ENCODE measurements at places on chromosomes 12 and 14.

DNA sequence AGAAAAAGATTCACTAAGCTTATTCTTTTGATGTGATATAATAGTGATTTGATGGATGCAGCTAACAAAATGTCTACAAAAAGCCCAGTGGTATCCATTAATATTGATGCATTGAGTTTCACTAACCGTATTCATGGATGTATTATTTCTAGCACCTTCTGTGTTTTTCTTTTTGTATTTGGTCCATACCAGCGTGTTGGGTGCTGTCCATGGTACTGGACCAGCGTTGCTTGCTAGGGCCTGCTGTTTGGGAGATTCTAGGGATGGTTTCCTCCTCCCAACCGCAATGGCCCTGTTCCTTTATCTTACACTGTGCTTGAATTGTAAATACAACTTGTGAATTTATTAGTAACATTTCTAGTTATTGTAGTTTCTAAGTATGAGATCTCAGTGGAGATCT, 31.7 kb downstream of the ANO4 start:
- no peak for DNase-seq

DNA sequence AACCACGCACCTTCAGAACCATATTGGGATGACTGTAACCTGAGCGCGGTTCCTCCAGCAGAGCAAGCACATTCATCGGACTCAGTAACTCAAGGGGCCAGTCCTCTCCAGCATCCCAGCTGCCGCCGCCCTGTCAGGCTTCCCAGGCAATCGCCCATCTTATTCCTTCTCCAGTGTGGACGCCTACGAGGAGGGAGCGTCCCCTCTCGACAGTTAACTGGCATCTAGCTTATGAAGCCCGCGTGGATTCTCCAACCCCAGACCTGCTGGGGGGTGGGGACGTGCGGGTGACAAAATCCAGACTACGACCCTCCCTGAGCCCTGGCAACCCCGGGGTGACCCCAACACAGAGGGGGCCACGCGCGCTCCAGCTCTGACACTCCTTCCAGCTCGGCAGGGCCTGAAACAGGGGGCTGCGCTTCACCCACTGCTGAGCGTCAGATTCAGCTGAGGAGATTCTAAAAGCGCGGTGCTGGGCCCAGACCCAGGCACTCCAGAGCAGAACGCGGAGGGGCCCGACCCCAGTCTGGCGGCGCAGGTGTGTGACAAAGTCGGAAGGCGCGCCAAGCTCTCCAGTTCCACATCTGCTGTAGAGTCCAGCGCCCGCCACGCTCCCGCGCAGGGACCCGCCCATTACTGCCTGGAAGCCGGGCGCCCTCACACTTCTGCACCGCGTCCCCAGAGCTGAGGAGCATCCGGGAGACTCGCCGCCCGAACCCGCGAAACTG, 43.9 kb upstream of the ESR2 start:
- DNase-seq = peak; percentile 45

- DNase-seq = no peak
These were observed at the start of gene PLEKHG7 for GRCh38 chr12:92702754-92703679. Gene PLEKHG7 (plus strand): TSS chr12:92702989. CDS start chr12:92706632, 3,643 bp downstream.

DNA sequence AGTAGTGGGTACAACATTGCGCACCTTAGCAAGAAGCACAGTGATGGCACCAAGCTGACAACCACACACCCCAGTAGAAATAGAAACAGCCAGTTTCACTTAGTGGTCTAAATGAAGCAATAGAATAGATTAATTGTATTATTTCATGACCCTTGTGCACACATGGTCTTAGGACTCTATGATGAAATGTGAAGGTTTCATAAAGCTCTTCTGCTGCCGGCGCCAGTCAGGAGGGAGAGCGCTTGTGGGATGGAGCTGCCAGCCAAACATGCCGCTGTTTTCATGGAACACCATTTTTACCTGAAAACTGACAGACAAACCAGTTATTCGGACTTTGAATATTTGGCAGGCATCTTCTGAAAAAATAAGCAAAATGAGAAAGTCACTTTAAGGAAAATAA, 100.0 kb downstream of the PPP2R5C start:
- no peak for DNase-seq

DNA sequence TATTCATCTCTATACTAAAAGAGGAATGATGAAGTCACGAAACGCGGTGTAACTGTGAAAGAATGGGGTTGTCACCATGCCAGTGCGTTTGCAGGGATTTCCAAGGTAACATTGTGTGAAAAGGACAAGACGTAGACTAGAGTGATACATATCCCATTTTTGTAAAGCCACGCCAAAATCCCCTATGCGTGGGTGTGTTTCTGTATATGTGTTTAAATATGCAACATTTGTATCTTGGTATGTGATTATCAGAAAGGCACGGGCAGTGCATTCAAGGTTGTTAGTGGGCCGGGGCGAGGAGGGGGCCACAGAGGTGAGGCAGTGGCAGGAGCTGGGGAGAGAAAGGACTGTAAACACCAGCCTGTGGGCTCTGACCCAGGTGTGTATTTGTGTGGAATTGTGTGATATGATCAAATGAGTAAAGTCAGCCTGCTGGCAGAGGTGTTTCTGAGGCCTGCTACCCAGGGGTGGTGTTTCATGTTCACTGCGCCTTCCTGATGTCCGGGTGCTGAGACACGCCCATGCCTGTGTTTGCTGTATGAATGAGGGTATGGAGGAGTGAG, 137.8 kb downstream of the ADGRD1 start:
- no peak for DNase-seq

DNA sequence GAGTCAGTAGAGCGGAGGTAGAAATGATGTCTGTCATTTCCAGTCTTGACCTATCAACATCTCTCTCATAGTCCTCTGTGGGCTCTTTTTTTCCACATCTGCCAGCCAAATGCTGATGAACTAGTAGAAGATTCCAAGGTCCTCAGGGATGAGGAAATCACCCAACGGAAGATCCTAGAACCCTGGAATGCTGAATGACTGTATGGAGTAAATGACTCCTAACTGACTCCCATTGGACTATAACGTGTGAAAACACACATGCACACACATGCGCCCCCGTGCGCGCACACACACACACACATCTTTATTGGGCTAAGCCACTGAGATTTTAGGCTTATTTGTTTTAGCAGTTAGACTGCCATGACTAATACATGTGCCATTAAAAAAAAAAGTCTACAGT, 159.2 kb downstream of the MYRFL start:
- DNase-seq = no peak

- no peak for DNase-seq
These were observed 17.5 kb downstream of the IQSEC3 start for GRCh38 chr12:84056-84455.

GRCh38 chr14:69088586-69088985, 64.3 kb downstream of the DCAF5 start:
- no peak for DNase-seq

GRCh38 chr14:104882325-104882973, 17.4 kb downstream of the CEP170B start:
- no peak for DNase-seq

DNA sequence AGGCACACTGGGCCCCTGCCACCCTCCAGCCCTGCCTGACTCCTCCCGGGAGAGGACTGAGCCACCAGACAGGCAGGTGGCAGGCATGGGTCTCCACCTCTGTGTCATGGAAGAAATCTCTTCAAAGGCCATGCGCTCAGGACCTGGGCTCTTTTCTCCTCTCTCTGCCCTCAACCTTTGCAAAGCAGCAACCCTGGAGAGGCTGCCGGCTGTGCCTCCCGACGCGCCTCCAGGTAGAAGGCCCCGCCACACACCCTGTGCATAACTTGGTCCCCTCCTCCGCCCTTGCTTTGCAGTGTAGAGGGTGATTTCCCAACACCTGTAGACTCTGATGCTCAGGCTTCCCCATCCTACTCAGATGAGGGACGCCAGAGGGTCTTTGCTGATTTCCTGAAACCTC, 28.2 kb upstream of the TMEM179 start:
- DNase-seq = no peak

DNA sequence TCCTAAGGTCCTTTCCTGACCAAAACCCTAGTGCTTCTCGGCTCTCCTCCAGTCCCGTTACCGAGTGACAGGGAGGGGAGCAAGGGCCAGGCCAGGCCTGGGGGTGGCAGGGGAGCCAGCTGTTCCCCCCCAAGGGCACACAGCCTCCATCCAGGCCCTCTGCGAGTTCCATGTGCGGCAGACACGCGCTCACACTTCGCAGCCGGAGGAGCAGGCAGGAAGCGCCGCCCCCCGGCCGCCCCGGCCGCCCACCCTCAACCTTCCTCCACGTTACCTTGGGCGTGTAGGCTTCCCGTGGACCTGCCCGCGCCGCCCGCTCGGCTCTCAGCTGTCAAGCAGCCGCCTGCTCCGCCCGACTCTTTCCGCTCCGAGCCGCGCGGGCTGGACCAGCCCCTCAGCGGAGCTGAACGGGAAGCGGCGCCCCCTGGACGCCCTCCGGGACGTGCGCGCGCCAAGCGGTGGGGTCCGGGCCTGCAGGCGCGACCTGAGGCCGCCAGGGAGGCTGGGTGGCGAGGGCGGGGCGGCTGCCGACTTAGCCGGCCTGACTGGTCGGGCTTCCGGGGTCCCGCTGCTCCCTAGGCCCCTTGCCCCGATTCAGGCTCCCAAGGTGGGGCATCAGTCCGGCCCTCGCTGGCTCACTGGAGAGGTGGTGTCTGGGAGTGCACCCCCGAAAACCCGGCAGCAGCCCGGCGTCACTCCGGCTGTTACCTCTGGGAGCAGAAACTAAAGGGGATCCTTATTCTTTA, at the start of gene CRACR2A:
TSS of gene CRACR2A (minus strand) at position 369 of the 746 bp plus-strand sequence. CDS start 56,110 bp downstream, outside the sequence.
- peak; percentile 85 for DNase-seq

- no peak for DNase-seq
These were observed 6.0 kb upstream of the VAMP1 start for GRCh38 chr12:6476489-6476888.

DNA sequence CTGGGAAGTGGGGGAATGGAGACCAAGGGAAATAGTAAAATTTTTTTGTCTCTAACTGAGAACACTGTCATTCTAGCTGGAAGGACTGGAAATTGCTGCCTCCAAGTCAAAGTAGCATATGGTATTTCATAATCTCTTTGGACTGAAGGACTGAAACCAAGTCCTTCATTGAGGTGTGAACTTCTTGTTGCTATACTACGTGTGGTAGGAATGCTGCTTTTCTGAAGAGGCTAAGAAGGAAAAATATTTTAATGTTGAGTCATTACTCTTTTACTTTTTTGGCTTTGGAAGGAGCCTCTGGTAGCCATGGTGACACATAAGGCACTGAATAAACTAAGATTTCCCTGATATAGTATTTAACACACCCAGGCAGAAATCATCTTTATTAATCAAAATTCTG, 465.4 kb downstream of the NPAS3 start:
- DNase-seq = no peak

GRCh38 chr12:132065203-132065602, 78.9 kb downstream of the DDX51 start:
- no peak for DNase-seq

- DNase-seq = no peak
These were observed 165.4 kb downstream of the DERA start for GRCh38 chr12:16076557-16076956.

GRCh38 chr14:71121711-71122110, 214.5 kb downstream of the PCNX1 start:
- DNase-seq = no peak

DNA sequence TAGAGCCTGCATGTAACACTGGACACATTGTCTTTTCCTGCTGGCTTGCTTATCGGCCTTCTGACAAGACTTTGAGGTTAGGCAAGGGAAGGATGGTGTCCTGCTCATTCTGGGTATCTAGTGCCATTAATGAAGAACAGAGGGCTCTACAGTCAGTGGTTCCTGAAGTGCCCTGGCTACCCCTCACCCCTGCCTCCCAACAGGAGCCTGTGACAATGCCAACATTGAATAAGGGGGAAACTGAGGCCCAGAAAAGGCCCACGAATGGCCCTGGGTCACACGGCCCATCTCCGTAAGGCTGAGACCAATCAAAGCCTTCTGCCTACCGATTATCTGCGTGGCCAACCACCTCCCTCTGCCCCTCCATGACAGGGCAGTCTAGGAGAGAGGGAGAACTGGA, 2.1 kb downstream of the IFI27L2 start:
- no peak for DNase-seq

- peak; percentile 72 for DNase-seq
These were observed 536 bp upstream of the WNT1 start for GRCh38 chr12:48977290-48978281.

GRCh38 chr14:98210045-98210672, 1061.8 kb downstream of the BCL11B start:
- DNase-seq = peak; percentile 46

- DNase-seq = no peak
These were observed 75.3 kb upstream of the ZDHHC17 start for GRCh38 chr12:76688631-76689030.

DNA sequence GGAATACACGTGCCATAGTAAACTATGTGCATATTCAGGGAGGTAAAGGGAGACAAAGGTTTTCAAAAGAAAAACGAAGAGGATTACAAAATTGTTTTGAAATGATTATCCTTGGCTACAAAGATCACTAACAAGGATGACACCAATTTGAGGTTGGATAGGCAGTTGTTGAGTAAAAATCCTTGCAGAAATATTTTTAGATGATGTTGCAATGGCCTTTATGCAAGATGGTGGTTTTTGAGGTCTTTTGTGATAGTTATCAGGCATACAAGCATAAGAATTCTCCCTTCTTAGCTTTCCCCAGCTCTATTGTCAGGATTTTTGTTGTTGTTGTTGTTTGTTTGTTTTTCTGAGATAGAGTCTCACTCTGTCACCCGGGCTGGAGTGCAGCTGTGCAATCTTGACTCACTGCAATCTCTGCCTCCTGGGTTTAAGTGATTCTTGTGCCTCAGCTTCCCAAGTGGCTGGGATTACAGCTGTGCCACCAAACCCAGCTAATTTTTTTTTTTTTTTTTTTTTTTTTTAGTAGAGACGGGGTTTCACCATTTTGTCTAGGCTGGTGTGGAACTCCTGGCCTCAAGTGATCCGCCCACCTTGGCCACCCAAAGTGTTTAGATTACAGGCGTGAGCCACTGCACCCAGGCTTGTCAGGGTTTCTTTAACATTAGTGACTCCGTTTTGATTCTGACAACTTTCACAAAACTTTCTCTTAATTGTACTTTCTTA, 7.8 kb downstream of the RNASE1 start:
- DNase-seq = no peak

- no peak for DNase-seq
These were observed 4.9 kb downstream of the CD9 start for GRCh38 chr12:6205144-6205539.

GRCh38 chr12:90965204-90965603, 10.2 kb upstream of the CCER1 start:
- DNase-seq = no peak

GRCh38 chr12:81502912-81503695, 256.0 kb downstream of the PPFIA2 start:
- no peak for DNase-seq
